Left cardiac atrium (tissue), 4 donors: ENCODE measurements at places on chromosomes 16 and 17. TPM values are rescaled to one million over a fixed set of nuclear protein-coding genes. Genes with fewer than 3 reads are reported as not detected.

Gene SKAP1
- 0.88 TPM for total RNA-seq

Gene NECAB2
- 0.91 TPM for total RNA-seq

Gene TBC1D26
- not detected for total RNA-seq

Gene TLCD1
- 3.7 TPM for total RNA-seq

Gene DYNLRB2
- total RNA-seq = not detected

Gene TP53TG3
- 0.53 TPM for total RNA-seq

Gene ABCC6
- 8.2 TPM for total RNA-seq

Gene LLGL1
- total RNA-seq = 11.0 TPM

Gene KLHL36
- 35.8 TPM for total RNA-seq

Gene EVPLL
- total RNA-seq = not detected

Gene PMFBP1
- 0.42 TPM for total RNA-seq

Gene HCRT
- not detected for total RNA-seq

Gene SLC12A3
- total RNA-seq = not detected

Gene C17orf78
- total RNA-seq = not detected

Gene NRN1L
- total RNA-seq = 0.50 TPM

Gene GUCY2D
- total RNA-seq = 0.10 TPM

Gene GABARAP
- 459 TPM for total RNA-seq

Gene KRT33A
- not detected for total RNA-seq

Gene HAS3
- total RNA-seq = 0.44 TPM

Gene CETP
- 0.16 TPM for total RNA-seq

Gene MT1H
- total RNA-seq = not detected

Gene SMPD3
- 1.3 TPM for total RNA-seq

Gene SLC5A11
- not detected for total RNA-seq

Gene TRIM37
- total RNA-seq = 16.8 TPM

Gene GPRC5B
- total RNA-seq = 66.3 TPM

Gene RECQL5
- total RNA-seq = 11.3 TPM

Gene PRR35
- not detected for total RNA-seq

Gene ITGB3
- total RNA-seq = 19.5 TPM

Gene CISD3
- total RNA-seq = 66.2 TPM

Gene TERB1
- not detected for total RNA-seq

Gene ETV4
- total RNA-seq = 0.91 TPM

Gene MYCBPAP
- total RNA-seq = 0.39 TPM

Gene TMEM92
- 0.10 TPM for total RNA-seq

Gene TBC1D3D
- total RNA-seq = 0.89 TPM

Gene WNT3
- total RNA-seq = 2.1 TPM

Gene GPRC5C
- 24.2 TPM for total RNA-seq

Gene NOXO1
- total RNA-seq = not detected

Gene LAT
- 2.0 TPM for total RNA-seq

Gene HOXB5
- total RNA-seq = not detected

Gene CEMP1
- total RNA-seq = not detected

Gene MYH1
- not detected for total RNA-seq

Gene CRHR1
- total RNA-seq = not detected

Gene MEOX1
- 9.4 TPM for total RNA-seq

Gene SRCIN1
- 1.4 TPM for total RNA-seq

Gene BTBD17
- not detected for total RNA-seq
